ENCODE measurements at places on chromosomes 7 and 10.
A peak's percentile ranks its signal among the peaks of the same experiment; 100 is the strongest.

GRCh38 chr10:73872190-73872710, 2.1 kb downstream of the CAMK2G start:
- DNase-seq: peak; percentile 18

DNA sequence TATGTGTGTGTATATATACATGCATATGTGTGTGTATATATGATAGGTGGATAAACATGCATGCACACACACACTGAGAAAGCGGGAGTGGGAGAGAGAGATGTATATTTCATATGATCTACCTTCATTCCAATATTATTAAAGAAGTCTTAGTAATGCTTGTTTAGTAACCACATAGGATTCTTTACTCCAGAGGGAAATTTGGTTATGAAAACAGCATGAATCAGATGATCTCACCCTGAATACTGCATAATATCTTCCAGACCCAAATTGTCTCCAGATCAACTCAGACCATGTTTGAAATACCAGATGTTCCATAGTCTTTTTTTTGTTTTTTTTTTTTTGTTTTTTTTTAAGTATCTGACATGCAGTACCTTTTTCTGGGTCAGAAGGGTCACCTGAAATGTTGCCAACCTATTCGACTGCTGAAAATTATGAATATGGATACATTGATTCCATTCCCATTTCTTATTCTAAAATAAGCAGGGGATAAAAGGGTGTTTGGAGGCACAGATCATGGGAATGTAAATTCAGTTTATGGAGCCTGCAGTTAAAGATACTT, 17.4 kb downstream of the TES start:
- no peak for DNase-seq

DNA sequence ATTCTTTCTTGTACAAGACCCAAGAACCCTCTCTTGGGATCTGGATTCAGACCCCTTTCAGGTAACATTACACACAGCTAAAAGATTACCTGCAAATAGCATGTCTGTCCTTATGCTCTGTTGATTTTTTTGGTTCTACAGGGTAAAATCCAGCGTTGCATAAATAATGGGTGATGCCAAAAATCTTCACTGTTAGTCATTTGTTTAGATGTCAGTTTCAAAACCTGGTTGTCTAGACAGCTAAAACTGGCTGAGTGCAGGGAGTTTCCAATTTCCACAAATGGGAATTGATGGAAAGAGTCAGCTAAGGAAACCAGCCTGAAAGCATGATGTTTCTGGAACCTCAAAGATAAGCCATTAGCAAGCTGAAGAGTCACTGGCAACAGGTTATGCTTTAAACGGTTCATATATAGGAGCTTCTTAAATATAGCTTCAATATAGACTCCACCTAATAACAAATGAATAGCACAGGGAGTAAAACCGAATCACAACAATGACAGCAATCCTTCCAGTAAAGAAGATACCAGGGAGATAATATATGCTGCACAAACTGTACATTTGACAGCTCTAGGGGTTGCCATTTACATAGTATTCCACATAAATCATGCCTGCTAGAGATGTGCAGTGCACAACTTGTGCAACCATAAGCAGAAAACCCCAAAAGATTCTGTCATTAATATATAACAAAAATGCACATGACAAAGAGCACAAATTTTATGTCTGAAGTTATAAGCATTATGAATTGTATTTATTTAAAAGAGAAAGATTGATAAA, 20.4 kb downstream of the CCDC71L start:
- DNase-seq: no peak

DNA sequence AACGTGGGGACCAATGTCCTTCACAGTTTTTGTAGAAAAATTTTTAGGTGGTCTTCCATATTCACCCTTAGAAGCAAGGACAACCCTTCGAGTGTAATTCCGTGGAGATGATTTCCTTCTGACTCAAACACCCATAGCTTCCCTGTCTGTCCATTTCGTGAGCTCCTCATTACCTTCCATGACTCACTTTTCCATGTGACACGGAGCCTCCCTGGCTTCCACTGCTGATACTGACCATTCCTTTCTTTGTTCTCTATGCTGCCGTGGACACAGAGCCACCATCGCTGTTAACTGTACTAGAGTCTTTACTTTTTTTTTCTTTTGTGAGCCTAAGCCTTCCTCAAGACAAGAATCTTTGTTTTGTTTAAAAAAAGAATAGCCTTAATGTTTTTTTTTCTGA, 12.5 kb upstream of the ARMS2 start:
- DNase-seq: no peak

GRCh38 chr7:28155964-28156363, 24.6 kb downstream of the JAZF1 start:
- no peak for DNase-seq

DNA sequence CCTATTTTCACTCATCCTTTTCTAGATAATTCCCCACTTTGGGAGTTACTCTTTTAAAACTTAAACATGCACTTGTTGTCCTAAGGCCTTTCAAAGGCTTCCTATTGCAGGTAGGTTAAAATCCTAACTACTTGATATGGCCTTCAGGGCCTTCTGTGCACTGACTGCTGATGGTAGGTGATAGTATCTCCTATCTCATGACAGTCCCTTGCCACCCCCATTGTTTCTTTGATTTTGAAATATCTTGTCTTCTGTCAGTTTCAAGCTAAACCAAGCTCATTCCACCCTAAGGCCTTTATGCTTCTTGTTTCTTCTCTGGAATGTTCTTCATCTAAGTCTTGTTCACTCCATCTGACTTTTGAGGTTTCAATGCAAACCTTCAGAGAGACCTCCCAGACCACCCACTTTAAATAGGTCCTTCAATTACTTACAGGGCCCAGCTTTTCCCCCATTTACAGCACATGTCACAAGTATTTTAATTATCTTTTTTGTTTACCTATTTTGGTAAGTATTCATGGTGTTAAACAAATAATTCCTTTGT, 2.4 kb upstream of the MTPN start:
- no peak for DNase-seq

DNA sequence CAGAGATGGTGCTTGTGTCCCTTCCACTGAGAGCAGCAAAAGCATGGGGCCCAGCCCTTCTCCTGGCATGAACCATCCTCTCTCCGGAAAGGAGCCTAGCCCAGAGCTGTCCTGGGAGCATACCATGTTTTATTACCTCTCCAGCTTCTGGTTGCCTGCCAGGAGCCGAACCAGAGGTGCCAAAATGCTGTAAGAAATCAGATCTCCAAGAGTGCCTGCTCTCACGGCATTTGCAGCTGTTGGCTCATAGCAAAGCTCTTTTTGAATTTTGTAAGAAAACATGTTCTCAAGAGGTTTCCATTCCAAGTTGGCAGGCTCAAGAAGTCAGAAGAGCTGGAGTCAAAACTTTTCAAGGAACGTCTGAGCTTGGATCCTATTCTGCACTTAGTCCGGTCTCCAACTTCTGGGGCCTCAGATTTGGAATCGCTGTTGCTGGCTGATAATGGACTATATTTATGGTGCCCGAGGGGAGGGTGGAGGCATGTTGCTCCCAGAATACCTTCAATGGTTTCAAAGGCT, 211.7 kb upstream of the MKI67 start:
- no peak for DNase-seq

DNA sequence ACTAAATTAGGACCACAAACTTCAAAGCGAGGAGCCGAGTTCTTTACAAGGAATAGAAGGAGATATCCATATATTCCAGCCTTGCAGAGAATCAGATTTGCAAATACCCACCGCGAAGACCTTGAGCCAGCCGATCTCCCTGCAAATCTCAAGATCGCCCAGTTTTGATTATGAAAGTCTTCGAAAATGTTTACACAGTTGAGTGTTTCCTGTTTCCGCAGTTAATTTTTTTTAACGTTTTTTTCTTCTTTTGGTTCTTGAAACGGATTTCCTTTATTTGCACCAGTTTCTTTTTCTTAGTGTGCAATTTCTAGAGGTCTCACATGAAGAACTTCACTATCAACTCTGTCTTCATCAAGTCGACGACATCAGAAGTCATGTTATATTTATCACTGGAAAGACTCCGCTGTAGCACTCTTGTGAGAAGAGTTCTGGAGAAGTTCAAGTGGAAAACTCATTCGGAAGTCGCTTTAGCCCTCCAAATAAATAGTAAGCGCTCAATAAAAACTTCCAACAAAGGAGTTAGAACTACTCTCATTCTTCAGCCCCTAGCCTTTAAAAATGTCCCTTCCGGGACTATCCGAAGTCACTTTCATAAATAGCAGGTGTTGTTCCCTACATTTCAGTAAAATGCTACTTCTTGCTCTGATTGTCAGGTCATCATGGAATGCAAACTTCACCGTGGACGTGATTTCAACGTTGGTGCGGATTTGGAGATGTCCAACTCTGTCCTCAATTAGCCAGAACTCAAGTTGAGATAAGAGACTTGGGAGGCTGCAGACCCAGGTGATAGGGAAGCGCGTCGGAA, 11.9 kb upstream of the SPAG6 start:
- no peak for DNase-seq

- no peak for DNase-seq
Observed at GRCh38 chr7:47807756-47808155, 140.5 kb downstream of the PKD1L1 start.

DNA sequence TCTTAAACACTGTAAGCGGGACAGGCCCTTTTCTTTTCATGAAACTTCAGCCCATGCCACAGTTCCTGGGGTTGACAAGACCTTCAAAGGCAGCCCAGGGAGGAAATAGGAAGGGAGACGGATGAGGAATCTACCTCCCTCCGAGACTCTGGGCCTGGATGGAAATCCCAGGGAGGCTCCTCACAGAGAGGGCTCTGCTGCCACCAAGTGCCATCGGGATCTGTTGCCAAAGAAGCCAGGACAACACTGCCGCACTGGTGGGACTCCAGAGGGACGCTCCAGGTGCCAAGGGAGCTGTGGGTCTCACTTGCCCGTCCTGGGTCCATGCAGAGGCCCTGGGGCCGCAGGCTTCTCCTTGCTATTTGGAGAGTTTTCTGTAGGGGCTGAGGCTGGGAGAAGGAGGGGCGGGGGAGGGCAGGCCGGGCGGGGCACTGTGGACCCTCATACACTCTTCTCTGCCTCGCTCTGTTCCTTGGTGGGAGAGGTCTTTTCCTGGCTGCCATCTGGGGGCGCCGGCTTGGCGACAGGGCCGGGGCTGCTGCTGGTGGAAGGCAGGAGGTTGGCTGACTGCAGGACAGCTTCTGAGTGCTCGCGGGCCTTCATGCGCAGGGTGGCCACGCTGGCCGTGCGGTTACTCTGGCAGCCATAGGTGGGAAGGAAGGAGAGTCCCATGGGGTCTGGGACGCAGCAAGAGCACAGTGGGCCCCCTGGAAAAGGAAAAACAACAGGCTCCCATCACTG, 30.0 kb downstream of the DRGX start:
- no peak for DNase-seq

- no peak for DNase-seq
Observed at GRCh38 chr10:29957907-29958331, 101.5 kb downstream of the JCAD start.

Measured in cerebellar cortex (tissue), 1 donor.